Activated naive CD8-positive, alpha-beta T cell treated with anti-CD3 and anti-CD28 coated beads, Interleukin-2, amount 50 U/mL, for 16 hours (primary cell): ENCODE measurements at places on chromosomes 6 and 20.

- DNase-seq: no peak
Measured at GRCh38 chr6:73710470-73710869, 14.5 kb downstream of the CD109 start.

- no peak for DNase-seq
Measured at GRCh38 chr6:2820415-2820814, 21.2 kb downstream of the SERPINB1 start.

- DNase-seq: no peak
Measured at GRCh38 chr6:25866011-25866410, 8.0 kb downstream of the SLC17A3 start.

GRCh38 chr6:167548451-167548850 is 223.6 kb downstream of the TTLL2 start:
- no peak for DNase-seq

- no peak for DNase-seq
Measured at GRCh38 chr6:34243901-34244884, 4.6 kb downstream of the SMIM29 start.

DNA sequence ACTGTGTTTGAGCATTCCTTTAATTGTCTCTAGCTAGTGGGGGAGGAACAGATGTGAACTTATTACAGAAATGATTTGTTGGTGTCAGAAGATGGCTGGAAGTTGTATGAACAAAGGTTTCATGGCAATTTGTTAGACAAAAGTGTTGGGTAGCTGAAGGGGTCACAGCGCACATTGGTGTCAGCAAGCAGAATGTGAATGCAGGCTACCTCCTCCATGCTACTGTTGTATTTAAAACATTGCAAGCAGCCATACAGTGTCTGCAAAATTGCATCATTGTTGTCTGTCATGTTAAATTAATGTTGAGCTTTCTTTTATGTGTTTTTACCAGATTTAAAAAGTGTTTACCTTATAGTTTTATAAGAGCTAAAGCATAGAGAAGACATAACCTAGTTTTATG is 6.2 kb downstream of the LRRC1 start:
- DNase-seq: no peak

- DNase-seq: no peak
Measured at GRCh38 chr20:57106030-57106682, 160.3 kb downstream of the BMP7 start.

DNA sequence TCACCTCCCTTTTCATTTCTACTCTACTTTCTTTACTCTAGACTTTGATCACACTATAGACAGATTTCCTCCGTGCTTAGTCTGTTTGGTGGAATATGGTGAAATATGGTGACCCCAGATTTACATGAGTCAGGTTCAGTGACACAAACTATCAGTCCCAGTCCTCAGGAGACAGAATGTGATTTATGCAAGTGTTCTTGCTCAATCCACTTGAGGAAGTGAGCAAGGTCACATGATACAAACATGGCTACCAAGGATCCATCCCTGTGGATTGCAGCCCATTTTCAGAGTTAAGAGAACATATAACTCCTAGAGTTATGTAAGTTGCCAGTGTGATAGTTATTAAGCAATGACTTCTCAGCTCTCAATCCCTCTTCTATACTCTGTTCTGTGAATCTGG is 23.7 kb upstream of the TSHZ2 start:
- DNase-seq: no peak

DNA sequence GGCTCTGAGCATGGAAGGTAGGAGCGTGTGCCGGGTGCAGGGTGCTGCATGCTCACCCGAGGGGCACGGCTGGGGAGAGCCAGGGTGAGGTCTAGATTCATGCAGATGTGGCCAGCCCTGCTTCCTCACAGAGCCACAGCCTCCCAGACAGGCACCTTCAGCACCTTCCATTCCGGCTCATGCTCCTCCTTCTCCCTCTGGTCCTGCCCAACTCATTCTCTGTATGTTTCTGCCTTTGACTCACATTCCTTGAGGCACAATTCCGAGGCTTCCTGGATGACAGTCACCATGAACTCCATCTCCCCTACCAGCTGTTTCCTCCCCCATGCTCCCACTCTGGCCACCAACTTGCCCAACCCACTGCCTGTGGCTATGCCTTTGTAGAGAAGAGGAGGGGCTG is 35.4 kb downstream of the DACT2 start:
- no peak for DNase-seq

DNA sequence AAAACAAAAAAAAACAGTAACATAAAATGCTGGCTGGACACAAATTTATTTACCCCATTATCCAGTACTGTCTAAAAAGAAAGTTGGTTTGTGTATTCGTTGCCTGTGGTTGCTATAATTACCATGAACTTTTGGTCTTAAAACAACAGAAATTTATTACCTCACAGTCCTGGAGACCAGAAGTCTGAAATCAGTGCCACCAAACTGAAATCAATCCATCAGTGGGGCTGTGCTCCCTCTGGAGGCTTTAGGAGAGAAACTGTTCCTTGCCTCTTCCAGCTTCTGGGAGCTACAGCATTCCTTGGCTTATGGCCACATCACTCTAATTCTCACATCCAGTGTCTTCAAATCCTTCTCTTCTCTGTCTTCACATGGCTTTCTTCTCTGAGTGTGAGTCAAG is 79.4 kb downstream of the SNX5 start:
- no peak for DNase-seq

DNA sequence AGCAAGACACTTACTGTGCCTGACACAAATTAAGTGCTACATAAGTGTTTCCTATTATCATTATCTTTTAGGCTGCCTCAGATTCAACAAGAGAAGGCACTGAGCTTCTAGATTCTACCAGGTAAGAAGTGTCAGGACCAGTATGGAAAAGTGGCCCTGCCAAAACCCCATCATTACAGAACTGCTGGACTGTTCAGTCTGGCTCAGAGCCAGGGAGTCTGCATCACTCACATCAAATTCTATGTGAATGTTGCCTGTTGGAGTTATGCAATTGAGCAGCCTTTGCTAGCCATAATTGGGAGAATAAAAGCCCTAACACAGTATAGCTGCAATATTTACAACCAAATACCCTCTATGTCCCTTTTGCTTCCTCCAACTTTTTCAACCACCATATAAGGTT is 70.9 kb downstream of the ATG5 start:
- DNase-seq: no peak

GRCh38 chr20:48750376-48750775 is 77.4 kb downstream of the PREX1 start:
- DNase-seq: no peak

DNA sequence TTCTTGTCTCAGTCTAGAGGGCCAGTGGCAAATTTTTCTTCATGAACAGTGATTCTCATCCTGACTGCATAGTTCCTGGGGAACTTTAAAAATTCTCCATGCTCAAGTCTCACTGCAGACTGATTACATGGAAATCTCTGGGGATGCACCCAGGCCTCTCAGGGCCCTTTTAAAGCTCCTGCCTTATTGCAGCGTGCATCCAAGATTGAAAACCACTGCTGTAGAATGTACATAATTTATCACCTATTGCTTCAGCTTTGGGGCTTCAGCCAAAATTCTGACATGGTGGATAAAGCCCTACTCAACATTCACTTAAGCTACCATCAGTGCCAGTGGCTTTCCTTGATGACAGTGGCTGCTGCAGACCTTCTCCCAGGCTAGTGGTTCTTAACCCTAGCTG is 143.8 kb downstream of the BTBD3 start:
- DNase-seq: no peak

GRCh38 chr6:23002044-23002619 is 432.8 kb downstream of the HDGFL1 start:
- DNase-seq: no peak

DNA sequence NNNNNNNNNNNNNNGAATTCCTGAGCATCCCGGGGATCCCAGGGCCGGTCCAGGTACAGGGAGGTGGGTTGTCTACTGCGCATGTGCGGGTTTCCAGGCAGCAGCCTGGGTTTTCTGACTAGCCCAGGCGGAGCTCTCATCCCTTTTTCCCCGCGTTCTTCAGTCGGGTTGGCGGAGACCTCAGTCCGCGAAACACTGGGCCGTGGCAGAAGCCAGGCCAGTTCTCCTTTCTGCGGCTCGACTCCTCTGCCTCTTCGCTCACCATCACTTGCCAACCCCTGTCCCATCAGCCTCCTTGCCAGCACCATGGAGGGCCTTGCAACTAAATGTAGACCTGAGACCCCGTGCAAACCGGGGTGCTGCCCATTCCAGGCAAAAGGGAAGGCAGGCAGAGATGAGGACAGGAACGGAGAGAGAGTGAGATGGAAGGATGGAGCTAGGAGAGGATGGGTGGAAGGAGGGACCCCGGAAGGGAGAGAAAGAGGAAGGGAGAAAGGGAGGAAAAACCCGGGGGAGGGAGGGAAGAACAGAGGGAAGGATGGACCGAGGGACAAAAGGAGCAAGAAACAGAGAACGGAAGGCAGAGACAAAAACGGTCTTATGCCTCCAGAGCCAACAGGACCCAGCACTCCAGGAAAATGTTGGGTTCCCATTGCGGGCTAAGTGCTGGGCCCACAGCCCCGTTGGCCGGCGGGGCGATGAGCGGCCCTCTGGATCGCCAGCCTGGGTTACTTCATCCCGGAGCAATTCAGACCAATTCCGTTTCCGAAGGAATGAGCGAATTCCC is 445.4 kb upstream of the DEFB115 start:
- DNase-seq: no peak

DNA sequence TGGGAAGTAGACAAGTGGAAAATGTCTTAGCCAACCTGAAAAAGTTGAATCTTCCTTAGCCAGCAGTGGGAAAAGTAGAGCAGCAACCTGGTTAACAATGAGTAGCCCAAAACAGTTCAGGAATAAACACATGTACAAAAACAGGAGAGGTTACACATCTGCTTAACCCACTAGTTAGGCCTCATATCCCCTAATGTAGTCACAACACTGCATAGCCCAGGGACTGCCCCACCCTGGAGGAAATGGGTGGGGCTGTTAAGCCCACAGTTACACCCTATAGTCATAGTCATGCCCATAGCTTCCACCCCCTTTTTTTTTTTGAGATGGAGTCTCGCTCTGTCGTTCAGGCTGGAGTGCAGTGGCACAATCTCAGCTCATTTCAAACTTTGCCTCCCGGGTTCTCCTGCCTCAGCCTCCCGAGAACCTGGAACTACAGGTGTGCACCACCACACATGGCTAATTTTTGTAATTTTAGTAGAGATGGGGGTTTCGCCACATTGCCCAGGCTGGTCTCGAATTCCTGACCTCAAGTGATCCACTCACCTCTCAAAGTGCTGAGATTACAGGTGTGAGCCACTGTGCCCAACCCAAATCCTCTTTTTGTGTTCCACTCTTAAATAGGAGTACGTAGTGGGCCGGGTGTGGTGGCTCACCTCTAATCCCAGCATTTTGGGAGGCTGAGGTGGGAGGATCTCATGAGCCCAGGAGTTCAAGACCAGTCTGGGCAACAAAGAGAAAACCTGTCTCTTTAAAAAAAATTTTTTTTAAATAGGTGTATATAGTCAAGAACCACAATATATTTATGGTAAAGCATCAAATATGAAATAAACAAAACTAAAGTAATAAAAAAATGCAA is 24.5 kb downstream of the ILRUN start:
- DNase-seq: peak; percentile 43

GRCh38 chr6:106792536-106793236 is 163.3 kb downstream of the QRSL1 start:
- no peak for DNase-seq

- DNase-seq: no peak
Measured at GRCh38 chr6:167139761-167140160, 16.9 kb downstream of the CCR6 start.

DNA sequence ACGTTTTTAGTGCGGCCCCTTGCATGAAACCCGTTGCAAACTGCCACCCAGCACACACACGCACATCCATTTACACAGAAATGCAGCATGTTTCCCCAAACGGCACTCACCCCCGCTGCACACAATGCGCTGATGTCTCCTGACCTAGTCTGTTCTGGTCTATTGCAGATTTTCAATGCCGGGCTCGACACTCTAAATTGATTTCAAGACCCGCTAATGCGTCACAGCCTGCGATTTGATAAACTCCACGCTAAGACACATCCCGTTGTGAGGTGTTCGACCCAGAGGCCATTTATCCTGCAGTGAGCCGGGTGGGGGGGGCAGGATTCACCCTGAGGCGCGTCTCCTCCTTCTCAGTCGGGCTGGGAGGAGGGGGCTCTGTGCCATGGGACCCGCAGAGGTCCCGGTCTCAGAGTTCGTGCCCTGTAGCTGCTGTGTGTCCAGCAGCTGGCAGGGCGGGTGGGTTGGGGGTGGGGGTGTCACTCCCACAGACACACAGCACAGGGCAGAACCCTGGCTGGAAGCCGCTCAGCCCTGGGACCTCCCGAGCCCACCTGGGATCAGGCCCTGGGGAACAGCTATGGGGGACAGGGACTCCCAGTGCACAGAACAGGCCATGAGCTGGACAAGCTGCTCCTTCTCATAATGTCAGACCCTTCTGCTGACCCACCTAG is 367.9 kb downstream of the PREX1 start:
- DNase-seq: no peak

DNA sequence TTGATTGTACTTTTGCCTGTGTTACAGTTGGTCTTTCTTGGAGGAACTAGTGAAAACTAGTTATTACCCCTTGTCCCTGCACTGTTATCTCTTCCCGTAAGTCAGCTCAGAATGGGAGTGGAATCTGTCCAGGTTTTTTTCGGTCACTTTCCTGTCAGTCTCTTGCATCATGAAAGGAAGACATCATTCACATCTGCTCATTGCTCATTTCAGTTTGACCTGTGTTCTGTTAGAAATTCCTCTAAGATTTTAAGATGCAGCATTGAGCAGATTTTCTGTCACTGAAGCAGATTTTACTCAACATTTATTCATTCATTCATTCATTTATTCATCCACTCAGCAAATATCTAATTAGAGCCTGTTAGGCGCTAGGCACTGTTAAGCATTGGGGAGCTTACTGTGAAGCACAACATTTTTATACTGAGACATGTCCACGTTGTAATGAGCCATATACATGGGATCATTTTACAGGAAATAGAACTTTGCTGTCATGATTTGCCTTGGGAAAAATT is 33.1 kb upstream of the HINT3 start:
- DNase-seq: no peak

DNA sequence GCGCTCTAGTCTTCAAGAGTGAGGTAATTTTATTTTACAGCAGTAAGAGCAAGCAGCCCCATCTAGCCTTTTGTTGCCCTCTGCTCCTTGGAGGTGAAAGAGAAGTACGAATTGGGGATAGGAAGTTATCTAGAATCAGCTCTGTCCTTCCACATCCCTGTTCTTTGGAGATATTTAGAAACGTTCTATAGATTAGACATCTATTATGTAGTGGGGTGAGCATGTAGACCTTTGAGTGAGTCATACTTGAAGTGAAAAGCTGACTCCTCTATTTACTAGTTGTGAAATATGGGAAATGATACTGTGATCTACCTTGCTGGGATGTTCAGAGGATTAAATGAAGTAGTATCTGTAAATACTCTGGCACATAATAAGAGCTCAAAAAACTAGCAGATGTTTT is 36.0 kb upstream of the SLC35D3 start:
- no peak for DNase-seq

- no peak for DNase-seq
Measured at GRCh38 chr6:132511831-132512220, 1.1 kb downstream of the STX7 start.
